ENCODE measurements at places on chromosomes 12 and 14.

DNA sequence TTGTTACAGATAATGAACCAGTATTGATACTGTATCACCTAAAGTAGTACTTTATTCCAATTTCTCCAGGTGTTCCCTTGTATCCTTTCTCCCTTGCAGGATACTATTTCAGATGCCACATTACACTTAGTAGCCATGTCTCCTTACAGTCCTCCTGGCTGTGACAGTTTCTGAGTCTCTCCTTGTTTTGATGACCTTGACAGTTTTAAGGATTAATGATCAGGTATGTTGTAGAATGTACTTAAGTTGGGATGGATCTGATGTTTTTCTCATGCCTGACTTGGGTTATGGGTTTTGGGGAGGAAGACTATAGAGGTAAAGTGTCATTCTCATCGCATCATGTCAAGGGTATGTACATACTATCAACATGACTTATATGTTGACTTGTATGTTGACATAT lies 193.6 kb downstream of the ADGRD1 start:
- no peak for DNase-seq

DNA sequence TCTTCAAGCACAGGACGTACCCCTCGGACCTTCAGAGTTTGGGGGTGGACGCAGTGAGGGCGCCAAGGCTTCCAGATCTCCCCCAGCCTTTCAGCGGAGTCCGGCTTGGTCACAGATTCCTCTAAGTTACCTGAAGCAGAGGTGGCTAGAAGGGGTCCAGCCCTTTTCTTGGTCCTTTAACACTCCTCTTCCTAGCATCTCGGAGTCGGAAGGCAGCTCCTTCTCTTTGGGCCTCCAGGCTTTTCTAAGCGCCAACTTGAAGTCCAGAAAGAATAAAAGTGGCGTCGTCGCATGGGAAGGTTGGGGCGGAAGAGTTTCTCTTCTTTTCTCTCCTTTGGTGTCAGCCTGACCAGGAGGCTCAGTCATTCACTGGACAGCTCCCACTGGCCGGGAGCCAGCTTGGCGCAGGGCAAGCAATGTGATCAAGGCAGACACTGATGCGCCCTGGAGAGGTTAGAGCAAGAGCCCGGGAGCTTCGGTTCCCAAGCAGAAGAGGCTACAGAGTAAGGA lies 9.6 kb downstream of the OR6S1 start:
- DNase-seq, result no peak

GRCh38 chr12:104695453-104696148 lies 238.9 kb downstream of the CHST11 start:
- peak; percentile 49 for DNase-seq

GRCh38 chr12:67937822-67938221 lies 51.4 kb upstream of the IFNG-AS1 start:
- no peak for DNase-seq

GRCh38 chr12:114812858-114813761 lies 129.1 kb upstream of the TBX3 start:
- no peak for DNase-seq

DNA sequence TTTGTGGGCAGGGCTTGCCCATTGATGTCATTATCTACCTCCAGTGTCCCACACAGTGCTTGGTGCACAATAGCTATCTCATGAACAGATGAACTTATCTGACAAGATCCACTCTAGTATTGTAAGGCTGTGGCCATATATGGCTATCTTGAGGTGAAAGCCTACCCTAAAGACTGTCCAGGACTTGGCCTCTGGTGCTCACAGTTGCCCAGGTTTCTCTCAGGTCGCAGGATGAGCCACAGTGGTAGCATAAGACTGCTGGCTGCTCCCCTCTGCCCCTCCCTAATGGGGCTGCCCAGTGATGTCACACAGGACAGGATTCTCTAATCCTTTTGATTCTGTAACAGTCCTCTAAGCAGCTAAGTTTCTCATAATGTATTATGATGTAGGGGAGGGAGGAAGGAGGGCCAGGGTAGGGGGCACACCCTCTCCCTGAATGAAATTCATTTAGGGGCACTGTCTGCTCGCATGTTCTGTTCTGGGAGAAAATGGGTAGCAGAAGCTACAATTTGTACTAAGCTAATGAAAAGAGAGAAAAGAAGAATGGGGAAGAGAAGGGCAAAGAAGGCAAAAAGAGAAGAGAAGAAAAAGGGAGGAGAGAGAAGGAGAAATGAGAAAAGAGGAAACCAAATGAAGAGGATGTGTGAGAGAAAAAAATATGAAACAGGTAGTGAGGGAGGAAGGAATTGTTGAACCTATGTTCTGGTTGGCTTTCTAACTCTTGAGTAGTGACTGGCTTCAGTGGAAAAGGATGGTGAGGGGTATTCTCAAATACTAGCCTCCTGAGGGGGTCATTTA lies 3.4 kb upstream of the PPM1A start:
- no peak for DNase-seq

GRCh38 chr12:3540387-3540990 lies 49.5 kb downstream of the PRMT8 start:
- no peak for DNase-seq

GRCh38 chr14:92783813-92784431 lies 10.2 kb upstream of the GOLGA5 start:
- DNase-seq, result peak; percentile 25

DNA sequence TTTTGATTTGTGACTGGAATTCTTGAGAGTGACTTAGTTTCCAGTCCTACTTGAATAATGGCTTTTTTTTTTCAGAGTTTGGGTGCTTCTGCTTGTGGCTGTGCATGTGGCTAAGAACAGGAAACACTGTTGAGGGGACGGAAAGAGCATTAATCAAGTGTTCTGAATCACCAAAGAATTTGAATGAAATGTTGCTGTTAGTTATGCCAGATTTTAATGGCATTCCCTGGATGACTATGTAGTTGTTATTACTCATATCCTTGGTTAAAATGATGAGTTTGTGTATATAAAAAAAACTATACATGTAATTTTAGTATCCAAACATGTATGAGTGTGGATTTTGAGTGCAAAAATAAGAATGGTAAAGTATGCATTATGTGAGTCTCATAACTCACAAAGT lies 347.9 kb downstream of the BCAT1 start:
- DNase-seq, result peak; percentile 70

DNA sequence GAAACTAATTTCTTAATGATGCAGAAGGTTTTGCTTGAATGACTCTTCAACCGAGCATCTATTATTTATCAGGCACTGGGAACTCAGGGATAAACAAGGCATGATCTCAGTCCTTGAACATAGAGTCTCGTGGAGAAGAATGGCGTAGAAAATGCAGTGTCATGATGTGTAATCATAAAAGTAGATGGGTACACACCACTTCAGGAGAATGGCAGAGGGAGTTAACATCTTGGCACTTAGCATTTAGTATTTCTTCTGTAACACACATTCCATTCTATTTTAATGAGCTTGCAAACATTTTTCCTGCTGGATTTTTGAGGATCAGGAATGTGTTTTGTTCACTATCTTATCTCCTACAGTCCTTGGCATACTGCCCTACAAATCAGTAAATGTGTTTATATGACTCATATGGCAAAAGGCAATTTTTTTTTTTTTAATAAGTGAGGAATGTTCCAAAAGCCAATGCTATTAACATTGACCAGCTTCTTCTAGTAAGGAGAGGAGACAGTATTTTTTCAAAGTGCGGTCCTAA lies 3.8 kb downstream of the TXNRD1 start:
- peak; percentile 74 for DNase-seq

- DNase-seq, result no peak
These were observed 12.8 kb upstream of the CCDC91 start for GRCh38 chr12:28177461-28177860.

- DNase-seq, result no peak
These were observed 642 bp upstream of the PHC1 start for GRCh38 chr12:8913702-8914032.

DNA sequence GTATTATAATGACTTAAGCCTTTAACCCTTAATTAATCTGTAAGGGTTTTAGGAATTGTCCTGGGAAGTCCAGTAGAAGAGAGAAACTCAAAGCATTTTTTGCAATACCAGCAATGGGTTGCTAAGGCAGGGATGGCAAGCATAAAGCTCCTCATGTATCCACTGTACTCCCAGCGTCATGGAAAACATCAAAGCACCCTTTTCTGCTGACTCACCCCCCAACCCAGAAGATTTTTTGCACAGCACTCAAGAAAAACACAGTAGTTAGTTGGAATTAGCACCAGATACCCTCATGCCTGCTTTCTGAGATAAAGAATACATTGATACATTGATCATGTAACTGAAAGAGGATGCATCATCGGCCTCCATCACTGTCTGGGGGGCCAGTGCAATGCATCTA lies 199.1 kb upstream of the CNOT2 start:
- DNase-seq, result no peak

DNA sequence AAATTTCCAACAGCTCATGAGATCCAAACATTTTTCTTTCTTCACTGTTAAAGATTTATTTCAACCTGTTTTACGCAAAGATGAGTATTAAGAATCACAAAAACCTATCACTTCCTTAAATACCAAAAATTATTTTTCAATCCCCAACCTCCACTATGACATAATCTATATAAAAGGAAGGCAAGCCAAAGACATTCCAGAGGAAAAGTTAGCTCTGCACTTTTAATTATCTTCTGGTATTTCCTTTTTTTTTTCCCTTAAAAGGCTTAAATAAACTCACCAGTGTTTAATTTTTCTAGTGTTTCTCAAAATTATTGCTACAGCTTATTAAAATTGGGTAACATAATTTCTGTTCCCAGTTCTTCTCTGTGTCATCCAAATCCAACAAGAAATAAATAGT lies 75.9 kb downstream of the BMP4 start:
- no peak for DNase-seq

DNA sequence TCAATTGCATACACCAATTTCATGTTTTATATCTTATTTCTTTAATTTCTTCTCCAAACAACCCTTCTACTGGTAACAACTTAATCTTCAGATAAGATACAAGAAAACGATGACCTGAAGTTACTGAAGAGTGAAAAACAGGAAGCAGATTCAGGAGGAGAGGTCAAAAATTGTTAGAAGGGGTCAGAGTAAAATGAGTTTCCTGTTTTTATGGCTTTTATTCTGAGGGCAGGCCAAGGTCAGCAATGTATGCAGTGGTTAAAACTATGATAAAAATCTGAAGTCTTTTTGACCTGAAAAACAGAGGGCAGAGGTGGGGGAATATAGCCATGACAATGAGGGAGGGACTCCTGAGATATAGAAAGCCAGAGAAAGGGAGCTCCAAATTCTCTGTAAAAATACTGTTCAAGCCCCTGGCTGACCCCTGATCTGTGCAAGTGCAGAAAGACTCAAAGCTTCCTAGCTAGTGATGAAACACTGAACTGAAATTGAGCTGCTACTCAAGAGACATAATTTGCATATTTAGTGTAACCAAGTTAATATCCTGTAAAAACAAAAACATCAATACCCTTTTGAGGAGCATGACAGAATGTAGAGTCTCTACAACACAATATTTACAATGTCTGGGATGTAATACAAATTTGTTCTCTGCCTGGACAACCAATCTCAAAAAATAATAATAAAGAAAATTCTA lies 514.3 kb upstream of the SEL1L start:
- no peak for DNase-seq

DNA sequence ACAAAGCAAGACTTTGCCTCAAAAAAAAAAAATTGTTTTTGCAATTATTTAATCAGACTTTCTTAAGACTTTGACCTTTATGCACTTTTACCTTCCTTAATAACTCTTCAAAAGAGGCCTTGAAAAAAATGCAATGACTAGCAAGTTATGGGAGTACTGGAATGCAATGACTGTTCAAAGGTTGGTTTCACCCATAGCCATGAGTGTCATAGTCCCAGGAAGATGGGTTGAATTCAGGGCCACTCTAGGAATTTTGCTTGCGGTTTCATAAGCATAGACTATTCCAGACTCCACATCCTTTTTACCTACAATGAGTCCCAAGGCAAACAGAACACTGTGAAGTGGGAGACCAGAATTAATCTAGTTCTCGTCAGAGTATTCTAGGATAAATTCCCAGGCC lies 29.4 kb upstream of the DENND5B start:
- peak; percentile 41 for DNase-seq

DNA sequence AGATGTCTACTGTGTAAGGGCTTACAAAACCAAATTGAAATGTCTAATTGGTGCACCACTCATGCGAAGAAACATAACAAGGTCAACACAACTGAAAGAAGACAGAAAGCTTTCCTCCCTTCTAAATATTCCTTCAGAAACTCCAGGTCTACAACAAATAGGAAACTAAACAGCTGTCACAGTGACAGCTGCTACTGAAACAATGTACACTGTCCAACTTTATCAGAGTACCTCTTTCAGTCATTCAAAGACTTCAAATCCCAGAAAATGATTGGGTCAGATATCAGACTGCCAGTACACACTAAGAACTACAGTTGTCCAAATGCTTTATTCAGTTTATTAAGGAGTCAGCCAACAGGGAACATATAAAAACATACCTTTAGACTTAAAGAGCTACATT lies 35.2 kb downstream of the CEP128 start:
- no peak for DNase-seq

- DNase-seq, result no peak
These were observed 82.1 kb upstream of the SSTR1 start for GRCh38 chr14:38125481-38126037.

DNA sequence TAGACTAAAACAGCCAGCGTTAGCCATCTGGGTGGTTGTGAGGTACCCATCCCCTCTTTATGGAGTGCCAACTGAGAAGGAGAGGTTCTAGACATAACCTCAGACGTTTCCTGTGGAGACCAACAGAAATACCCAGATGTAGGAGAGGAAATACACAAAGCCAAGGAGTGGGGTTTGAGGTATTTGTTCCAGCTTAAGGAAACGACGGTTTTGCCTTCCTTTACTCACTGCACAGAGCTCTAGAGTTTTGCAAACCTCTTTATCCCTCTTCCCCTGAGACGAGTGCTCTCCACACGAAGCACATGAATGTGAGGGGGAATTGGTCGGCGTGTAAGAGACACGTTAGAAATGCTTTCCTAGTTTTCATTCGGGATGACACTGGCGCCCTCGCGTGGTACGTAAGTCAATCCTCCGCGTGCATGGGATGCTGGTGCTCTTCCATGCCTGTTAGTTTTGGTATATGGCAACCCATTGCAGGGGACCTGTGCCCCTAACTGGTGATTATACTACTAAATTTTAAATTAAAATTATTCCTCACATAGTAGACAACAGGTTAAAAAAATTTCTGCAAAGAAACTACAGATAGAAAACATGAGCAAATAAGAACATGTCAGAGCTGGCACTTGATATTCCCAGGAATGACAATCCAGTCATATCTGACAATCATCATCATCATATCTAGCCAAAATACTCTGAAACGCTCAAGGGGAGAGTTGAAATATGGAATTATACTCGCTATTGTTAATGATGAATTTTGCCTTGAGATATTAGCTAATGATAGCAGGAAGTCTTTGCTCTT lies 121.7 kb downstream of the PPM1H start:
- peak; percentile 60 for DNase-seq

- DNase-seq, result no peak
These were observed 19.6 kb upstream of the P2RX7 start for GRCh38 chr12:121113057-121113456.

DNA sequence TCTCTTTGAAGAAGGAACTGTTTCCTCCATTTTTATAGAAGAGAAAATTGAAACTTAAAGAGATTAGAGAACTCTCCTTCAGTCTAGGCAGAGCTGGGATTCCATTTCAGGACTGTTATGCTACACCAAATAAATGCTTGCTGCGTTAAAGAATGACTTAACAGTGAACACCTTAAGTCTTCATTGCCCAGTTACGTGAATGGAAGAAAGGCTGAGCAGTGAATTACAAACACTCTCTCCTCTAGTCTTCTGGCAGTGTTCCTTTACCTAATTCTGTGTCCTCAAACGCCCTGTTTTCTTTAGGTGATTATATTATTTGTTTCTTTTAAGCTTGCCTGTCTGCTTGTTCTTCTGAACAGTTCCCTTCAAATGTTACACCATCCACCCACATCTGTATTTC lies 59.7 kb downstream of the RCOR1 start:
- no peak for DNase-seq

All from hepatic stellate cell (primary cell).